Endothelial cell (in vitro differentiated cells): ENCODE measurements at places on chromosomes 1 and 21.

DNA sequence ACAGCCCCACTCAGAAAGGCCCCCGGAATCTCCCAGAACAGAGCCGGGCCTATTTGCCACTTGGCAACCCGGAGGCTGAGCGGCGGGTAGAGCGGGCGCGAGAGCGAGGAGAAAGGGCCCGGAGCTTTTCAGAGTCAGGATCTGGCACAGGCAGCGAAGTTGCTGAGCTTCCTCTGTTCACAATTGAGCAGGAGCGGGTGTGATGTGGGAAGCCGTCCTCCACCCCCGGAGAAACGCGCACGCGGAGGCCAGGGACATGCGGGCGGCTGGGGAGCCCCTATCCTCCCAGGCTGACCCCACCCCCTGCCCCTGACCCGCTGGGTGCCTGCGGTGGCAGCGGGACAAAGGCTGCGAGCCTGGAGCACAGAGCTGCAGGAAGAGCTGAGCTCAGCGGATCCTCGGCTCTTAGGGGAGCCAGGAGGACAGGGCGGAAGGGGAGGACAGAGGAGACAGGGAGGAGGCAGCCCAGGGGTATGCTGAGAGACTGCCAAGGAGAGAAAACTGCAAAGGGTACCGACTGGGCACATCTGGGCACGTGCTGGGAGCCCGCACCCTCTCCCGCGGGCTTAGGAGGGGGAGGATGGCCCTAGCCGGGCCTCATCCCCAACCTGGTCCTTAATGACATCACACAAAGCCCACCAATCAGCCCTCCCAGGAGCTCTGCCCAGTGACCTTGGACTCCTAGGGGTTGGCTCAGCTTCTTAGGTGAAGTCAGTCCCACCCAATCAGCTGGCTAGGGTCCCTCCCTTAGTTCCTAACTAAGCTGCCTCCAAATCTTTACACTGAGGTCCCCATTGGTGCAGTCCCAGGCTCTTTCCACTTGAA is 9.3 kb downstream of the KIF21B start:
- DNase-seq, result no peak

DNA sequence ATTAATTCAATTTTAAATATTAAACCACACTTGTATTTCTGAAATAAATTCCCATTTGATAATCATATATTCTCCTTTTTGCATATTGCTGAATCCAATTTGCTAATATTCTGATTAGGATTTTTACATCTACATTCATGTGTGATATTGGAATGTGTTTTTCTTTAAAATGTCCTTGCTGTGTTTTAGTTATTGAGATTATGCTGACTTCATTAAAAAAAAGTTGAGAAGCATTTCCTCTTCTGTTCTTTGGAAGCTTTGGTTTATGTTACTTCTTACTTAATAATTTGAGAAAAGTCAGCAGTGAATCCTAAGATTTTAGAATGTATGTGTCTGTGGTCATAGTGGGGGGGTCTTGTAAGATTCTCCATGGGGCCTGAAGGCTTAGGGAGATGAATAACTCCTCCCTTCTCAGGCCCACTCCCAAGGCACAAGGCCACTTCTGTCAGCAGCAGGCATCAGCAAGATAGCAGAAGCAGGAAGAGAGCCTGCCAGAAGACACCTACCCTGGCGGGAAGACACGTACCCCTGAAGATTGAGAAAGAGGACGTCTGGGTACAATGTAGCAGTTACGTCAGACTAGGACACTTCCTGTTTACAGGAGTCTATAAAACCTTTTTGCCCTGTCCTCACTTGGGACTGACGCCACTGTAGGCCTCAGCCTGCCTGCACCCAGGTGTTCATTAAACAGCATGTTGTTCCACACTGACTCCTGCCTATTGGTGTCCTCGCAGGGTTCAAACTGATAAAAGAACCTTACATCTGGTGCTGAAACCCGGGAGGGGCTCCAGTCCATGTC is 56.9 kb downstream of the ODF2L start:
- DNase-seq, result no peak

- no peak for DNase-seq
Observed at GRCh38 chr1:97164276-97164639, 442.7 kb downstream of the PTBP2 start.

- DNase-seq, result no peak
Observed at GRCh38 chr1:209884249-209884648, 53.8 kb upstream of the SYT14 start.

- DNase-seq, result peak; percentile 69
Observed at GRCh38 chr1:33137800-33138199, 44.0 kb downstream of the TRIM62 start.

- DNase-seq, result no peak
Observed at GRCh38 chr1:38009088-38009840, 3.3 kb upstream of the UTP11 start.
